Fibroblast of the aortic adventitia (primary cell): ENCODE measurements at places on chromosomes 2 and 18. TPM values are rescaled to one million over a fixed set of nuclear protein-coding genes. Genes with fewer than 3 reads are reported as not detected.

UGT1A6 gene
- 0.09 TPM in 1 of 2 replicates, not detected in the other for total RNA-seq

CD8B2 gene
- total RNA-seq, result not detected in 2 replicates

KRTCAP3 gene
- not detected in 2 replicates for total RNA-seq

PID1 gene
- total RNA-seq, result 0.57 and 13.0 TPM in 2 replicates

LIPG gene
- total RNA-seq, result 2.7 and 3.2 TPM in 2 replicates

SIGLEC15 gene
- total RNA-seq, result 8.4 TPM in 1 of 2 replicates, not detected in the other

LDLRAD4 gene
- total RNA-seq, result 0.54 TPM in 1 of 2 replicates, not detected in the other

LRRFIP1 gene
- 29.2 and 49.0 TPM in 2 replicates for total RNA-seq

GCG gene
- not detected in 2 replicates for total RNA-seq

CMPK2 gene
- 1.9 and 11.0 TPM in 2 replicates for total RNA-seq
